Natural killer cell (primary cell): ENCODE measurements at places on chromosomes 11 and 22. TPM values are rescaled to one million over a fixed set of nuclear protein-coding genes. Genes with fewer than 3 reads are reported as not detected.

The FGF19 gene
- total RNA-seq: not detected

The TIMP3 gene
- 0.12 TPM for total RNA-seq

The PLAAT3 gene
- total RNA-seq: 34.1 TPM

The INS gene
- not detected for total RNA-seq

The C11orf54 gene
- 22.7 TPM for total RNA-seq

The OR52I2 gene
- total RNA-seq: not detected

GRCh38 chr11:60700689-60701468 is 1.5 kb downstream of the MS4A8 start:
- no peaks in the 10 kb centered on the region for H3K27me3 ChIP-seq
- no peaks in the 10 kb centered on the region for H3K36me3 ChIP-seq
- no peaks in the 10 kb centered on the region for H3K4me1 ChIP-seq
- H3K4me3 ChIP-seq: no peak overlapping the region

DNA sequence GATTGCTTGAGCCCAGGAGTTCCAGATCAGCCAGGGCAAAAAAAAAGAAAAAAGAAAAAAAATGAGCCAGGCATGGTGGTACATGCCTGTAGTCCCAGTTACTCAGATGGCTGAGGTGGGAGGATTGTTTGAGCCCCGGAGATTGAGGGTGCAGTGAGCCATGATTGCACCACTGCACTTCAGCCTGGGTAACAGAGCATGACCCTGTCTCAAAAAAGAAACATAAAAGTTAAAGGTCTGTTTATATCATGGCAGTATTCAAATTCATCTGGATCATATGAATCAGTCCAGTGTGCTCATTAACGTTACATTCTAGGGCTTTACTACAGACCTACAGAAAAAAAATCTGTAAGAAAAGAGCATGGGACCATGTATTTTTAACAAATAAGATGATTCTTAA is 13.9 kb downstream of the HSD17B12 start:
- no peak for DNase-seq
- H3K4me1 ChIP-seq: no peaks in the 10 kb centered on the region

- H3K27ac ChIP-seq: peak overlapping the region; percentile 92
- no peaks in the 10 kb centered on the region for H3K36me3 ChIP-seq
- H3K4me1 ChIP-seq: peaks cover 42% of the 10 kb centered on the region
- H3K27me3 ChIP-seq: no peaks in the 10 kb centered on the region
- peak overlapping the region; percentile 53 for H3K4me3 ChIP-seq
Observed at GRCh38 chr11:64268893-64269539, 15.4 kb downstream of the BAD start.

GRCh38 chr22:46686221-46687047 is 51.6 kb downstream of the CERK start:
- H3K4me1 ChIP-seq: peaks cover 22% of the 10 kb centered on the region
- H3K36me3 ChIP-seq: peaks cover 39% of the 10 kb centered on the region
- no peak for DNase-seq

- H3K4me3 ChIP-seq: no peak overlapping the region
- no peak overlapping the region for H3K27ac ChIP-seq
- no peaks in the 10 kb centered on the region for H3K36me3 ChIP-seq
- H3K4me1 ChIP-seq: peaks cover 7% of the 10 kb centered on the region
- no peak for DNase-seq
- no peaks in the 10 kb centered on the region for H3K27me3 ChIP-seq
Observed at GRCh38 chr22:22061085-22062077, 78.8 kb upstream of the TOP3B start.

- DNase-seq: no peak
- peaks cover 21% of the 10 kb centered on the region for H3K4me1 ChIP-seq
- no peaks in the 10 kb centered on the region for H3K27me3 ChIP-seq
- H3K36me3 ChIP-seq: peaks cover 2% of the 10 kb centered on the region
Observed at GRCh38 chr11:69674267-69674885, 777 bp downstream of the LTO1 start.

GRCh38 chr11:64894070-64894811 is 15.8 kb upstream of the EHD1 start:
- H3K27me3 ChIP-seq: no peaks in the 10 kb centered on the region
- peaks cover 23% of the 10 kb centered on the region for H3K36me3 ChIP-seq
- no peak overlapping the region for H3K4me3 ChIP-seq
- DNase-seq: peak; percentile 93

GRCh38 chr22:46673205-46673604 is 53.0 kb downstream of the GRAMD4 start:
- H3K4me1 ChIP-seq: peaks cover 29% of the 10 kb centered on the region
- no peak overlapping the region for H3K4me3 ChIP-seq
- no peak overlapping the region for H3K27ac ChIP-seq

GRCh38 chr11:66391322-66391721 is 19.8 kb upstream of the SLC29A2 start:
- no peaks in the 10 kb centered on the region for H3K36me3 ChIP-seq
- peaks cover 5% of the 10 kb centered on the region for H3K4me1 ChIP-seq
- no peak for DNase-seq

DNA sequence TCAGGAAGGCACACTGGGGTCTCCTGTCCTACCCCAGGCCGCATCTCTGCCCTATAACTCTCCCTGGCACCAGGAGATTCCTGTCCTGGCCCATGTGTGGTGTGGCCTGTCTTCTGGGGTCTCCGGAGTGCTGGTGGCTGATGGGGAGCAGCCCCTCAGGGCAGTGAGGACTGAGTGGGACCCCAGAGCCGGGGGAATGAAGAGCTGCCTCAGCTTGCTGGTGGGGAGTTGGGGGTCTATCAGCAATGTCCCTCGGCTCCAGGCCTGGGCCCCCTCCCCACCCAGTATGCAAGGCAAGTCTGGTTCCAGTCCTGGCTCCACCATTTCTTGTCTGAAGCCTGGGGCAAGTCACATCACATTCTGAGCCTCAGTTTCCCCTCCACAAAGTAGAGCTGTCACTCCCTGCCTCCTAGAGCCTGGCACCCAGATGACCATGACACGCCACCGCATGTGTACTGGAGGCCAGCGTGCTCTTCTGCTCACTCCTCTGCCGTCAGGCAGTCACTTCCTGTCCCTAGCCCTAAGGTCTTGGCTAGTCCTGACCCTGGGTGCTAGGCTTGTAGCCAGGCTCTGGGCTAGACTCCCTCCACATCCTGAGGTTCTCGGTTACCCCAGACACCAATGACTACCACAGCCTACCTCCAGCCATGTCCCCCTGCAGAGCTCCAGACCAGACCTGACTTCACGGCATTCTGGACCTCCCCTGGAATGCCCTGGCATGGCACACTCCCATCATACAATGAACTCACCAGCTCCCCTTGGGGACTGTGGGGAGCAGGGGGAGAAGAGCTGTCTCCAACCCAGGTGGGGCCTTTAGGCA is 12.8 kb downstream of the ARAP1 start:
- H3K4me3 ChIP-seq: peak overlapping the region; percentile 40
- H3K27ac ChIP-seq: peak overlapping the region; percentile 97
- no peak for DNase-seq
- H3K27me3 ChIP-seq: no peaks in the 10 kb centered on the region
- peaks cover 97% of the 10 kb centered on the region for H3K4me1 ChIP-seq
- H3K36me3 ChIP-seq: peaks cover 6% of the 10 kb centered on the region

DNA sequence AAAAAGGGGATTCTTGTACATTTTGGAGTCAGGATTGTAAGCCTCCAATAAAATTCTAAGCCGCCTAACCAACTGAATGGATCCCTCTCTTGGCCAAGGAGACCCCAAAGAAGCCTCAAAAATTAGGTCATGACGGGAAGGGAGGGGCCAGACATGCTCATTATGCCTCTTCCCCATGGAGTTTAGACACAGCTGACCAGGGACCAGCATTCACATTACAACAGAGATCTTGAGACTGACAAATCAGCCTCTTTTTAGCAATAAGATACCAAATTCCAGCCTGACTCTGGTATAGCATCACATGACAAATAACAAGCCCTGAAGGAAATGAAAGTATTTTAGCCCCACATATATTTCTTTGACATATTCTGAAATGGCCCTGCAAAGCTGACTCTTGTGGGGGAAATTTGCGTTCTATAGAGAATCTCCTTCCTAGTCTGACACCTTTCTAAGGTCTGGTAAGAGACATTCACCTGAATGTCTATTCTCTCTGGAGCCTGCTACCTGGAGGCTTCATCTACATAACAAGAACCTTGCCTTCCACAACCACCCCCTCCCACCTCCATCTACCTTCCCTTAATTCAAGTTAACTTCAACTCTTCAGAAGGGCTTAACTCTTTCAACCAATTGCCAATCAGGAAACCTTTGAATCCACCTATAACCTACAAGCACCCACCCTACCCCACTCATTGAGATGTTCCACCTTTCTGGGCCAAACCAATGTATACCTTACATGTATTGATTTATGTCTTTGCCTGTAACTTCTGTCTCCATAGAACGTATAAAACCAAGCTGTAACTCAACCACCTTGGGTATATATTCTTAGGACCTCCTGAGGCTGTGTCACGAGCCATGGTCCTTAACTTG is 10.3 kb downstream of the GAL start:
- H3K4me3 ChIP-seq: no peak overlapping the region
- DNase-seq: no peak
- peaks cover 2% of the 10 kb centered on the region for H3K27me3 ChIP-seq
- peaks cover 9% of the 10 kb centered on the region for H3K4me1 ChIP-seq

GRCh38 chr11:64119700-64120099 is 46.2 kb downstream of the MACROD1 start:
- no peaks in the 10 kb centered on the region for H3K27me3 ChIP-seq
- H3K27ac ChIP-seq: no peak overlapping the region
- no peak for DNase-seq
- no peaks in the 10 kb centered on the region for H3K36me3 ChIP-seq
- H3K4me3 ChIP-seq: no peak overlapping the region

DNA sequence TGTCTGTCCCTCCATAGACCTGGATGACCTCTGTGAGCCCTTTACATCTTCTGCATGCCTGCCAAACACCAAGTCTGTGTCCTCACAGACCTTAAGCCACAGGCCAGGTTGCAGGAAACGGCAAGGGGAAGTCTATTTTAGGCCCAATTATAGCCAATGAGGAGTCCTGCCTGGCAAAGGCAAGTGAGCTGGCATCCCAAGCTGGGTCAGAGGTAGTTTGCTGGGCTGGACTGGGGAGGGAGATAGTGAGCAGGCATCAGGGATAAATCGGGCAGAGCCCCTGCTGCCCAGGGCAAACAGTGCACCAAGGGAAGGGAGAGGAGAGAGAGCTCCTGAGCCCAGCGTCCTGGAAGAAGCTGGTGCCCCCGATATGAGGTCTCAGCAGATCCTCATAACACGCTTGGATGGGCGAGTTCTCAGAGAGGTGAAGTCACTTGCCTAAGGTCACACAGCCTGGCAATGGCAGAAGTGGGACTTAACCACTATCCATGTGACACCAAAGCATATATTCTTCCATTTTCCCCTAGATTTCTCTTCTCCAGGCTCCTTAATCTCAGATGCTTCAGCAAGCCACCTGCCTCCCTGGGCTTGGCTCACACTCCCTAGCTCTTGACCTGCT is 3.7 kb upstream of the RELT start:
- H3K36me3 ChIP-seq: no peaks in the 10 kb centered on the region
- H3K27me3 ChIP-seq: no peaks in the 10 kb centered on the region
- peaks cover 28% of the 10 kb centered on the region for H3K4me1 ChIP-seq
- H3K27ac ChIP-seq: no peak overlapping the region

GRCh38 chr11:47269829-47270305 is at the start of gene MADD:
MADD (plus strand) TSS chr11:47270133.
- H3K27me3 ChIP-seq: no peaks in the 10 kb centered on the region
- peaks cover 51% of the 10 kb centered on the region for H3K4me1 ChIP-seq
- H3K4me3 ChIP-seq: peak within 1 kb of the TSS; percentile 69

DNA sequence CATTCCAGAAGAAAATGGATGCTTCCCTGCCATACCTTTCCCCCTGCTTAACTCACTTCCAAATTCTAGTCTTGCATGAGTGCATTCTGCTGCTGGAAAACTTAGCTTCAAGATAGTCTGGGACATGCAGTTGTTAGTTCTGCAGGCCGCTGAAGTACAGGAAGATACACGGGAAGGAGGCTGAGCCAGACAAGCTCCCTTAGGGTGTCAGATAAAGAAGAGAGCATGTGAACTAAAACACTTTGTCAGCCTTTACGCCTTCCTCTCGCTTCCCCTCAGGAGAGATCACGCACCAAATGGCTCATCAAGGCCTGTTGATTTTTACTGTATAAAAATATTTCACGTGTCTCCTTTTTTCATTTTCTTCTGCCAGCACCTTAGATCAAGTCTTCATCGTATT is 420.7 kb downstream of the INSC start:
- H3K27ac ChIP-seq: no peak overlapping the region
- DNase-seq: no peak
- H3K4me1 ChIP-seq: no peaks in the 10 kb centered on the region
- no peak overlapping the region for H3K4me3 ChIP-seq
- H3K27me3 ChIP-seq: no peaks in the 10 kb centered on the region

DNA sequence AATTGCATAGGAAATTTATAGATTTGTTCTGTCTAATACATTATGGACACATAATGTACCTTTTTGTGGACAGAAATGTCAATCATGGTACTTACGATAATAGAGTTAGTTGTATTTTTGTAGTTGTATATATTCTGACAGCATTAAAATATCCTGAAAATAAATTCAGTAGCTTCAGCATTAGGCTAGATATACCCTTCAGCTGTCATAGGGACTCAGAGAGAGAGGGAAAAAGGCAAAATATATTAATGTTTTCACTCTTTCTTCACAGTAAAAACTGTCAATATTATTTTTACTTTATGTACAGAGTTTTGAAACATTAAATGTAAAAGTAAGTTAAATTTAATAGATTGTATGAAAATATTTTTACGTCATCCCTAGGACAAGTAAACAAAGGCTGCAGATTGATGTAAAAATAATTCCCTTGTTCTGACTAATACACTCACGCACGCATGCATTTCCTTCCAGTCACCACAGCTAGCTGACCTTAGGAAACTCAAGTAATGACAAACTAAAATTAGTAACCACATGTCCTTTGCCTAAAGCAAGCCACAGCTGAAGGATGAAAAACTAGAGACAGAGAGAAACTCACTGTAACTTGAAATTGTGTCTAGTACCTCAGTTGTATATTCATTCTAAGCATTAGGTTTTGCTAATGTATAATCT is 104.7 kb upstream of the CARD18 start:
- peak; percentile 3 for DNase-seq
- H3K4me1 ChIP-seq: no peaks in the 10 kb centered on the region
- no peaks in the 10 kb centered on the region for H3K27me3 ChIP-seq
- no peak overlapping the region for H3K27ac ChIP-seq

GRCh38 chr11:16816358-16817270 is 78.2 kb downstream of the C11orf58 start:
- no peak overlapping the region for H3K4me3 ChIP-seq
- no peaks in the 10 kb centered on the region for H3K36me3 ChIP-seq
- H3K27ac ChIP-seq: no peak overlapping the region
- peaks cover 8% of the 10 kb centered on the region for H3K4me1 ChIP-seq
- no peaks in the 10 kb centered on the region for H3K27me3 ChIP-seq
